ENCODE measurements at places on chromosomes 13 and 19. TPM values are rescaled to one million over a fixed set of nuclear protein-coding genes. Genes with fewer than 3 reads are reported as not detected.

GRCh38 chr19:3613818-3614661, 7.4 kb upstream of the TBXA2R start:
- H3K27ac ChIP-seq = no peak overlapping the region
- no peak for DNase-seq
- H3K4me3 ChIP-seq = no peak overlapping the region
- peaks cover 39% of the 10 kb centered on the region for H3K36me3 ChIP-seq

- peaks cover 32% of the 10 kb centered on the region for H3K4me1 ChIP-seq
- H3K27ac ChIP-seq = peak overlapping the region; percentile 45
- no peak overlapping the region for H3K4me3 ChIP-seq
- H3K36me3 ChIP-seq = no peaks in the 10 kb centered on the region
- DNase-seq = no peak
- no peaks in the 10 kb centered on the region for H3K27me3 ChIP-seq
Measured at GRCh38 chr19:42497492-42498168, 30.7 kb downstream of the CEACAM1 start.

DNA sequence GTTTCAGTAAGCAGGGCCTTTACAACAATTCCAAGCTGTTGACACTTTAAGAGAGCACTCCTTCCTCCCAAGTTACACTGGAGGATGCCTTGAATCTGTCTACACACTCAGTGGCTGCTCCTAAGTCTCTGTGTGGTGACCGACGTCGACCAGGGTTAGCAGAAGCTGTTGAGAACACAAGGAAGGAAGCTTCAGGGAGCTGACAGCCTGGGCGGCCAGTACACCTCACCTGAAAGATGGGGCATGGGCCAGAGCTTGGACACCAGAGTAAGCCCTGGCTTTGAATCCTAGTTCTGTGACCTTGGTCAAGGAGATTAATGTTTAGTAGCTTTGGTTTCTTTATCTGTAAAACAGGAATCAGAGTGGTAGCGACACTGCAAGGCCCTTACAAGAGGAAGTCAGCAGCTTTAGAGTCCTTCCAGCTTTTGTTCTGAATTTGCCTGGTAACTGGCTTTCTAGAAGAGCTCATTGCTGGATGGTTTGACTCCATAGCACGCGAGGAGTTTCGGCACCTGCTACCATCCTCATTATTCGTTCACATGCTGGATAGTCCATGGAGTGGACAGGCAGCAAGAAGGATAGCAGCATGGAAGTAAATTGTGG, 214.2 kb downstream of the FGF9 start:
- peaks cover 19% of the 10 kb centered on the region for H3K27me3 ChIP-seq
- no peak for DNase-seq
- no peaks in the 10 kb centered on the region for H3K4me1 ChIP-seq
- H3K27ac ChIP-seq = no peak overlapping the region
- no peak overlapping the region for H3K4me3 ChIP-seq

DNA sequence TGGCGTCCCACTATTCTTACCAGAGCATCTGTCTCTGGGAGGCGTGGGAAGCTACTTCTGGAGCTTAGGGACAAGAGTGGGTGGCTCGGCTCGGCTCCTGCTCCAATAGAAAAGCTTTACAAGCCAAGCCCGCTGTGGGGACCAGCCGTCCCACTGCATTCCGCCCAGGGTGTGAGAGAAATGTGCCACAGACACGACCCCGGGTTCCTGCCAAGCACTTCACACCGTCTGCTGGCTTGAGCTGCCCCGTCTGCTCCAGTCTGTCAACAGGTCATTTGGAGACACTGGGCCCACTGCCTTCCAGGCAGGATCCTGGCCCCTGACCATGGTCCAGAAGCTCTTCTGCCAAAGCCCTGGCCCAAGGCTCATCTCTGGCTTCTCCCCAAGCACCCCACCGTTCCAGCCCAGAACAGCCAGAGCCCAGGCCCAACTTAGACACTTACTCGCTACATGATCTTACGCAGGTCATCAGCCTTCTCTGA, 6.5 kb upstream of the FKRP start:
- peak overlapping the region; percentile 82 for H3K27ac ChIP-seq
- H3K4me3 ChIP-seq = no peak overlapping the region
- no peaks in the 10 kb centered on the region for H3K27me3 ChIP-seq
- H3K36me3 ChIP-seq = peaks cover 27% of the 10 kb centered on the region
- H3K4me1 ChIP-seq = peaks cover 87% of the 10 kb centered on the region

DNA sequence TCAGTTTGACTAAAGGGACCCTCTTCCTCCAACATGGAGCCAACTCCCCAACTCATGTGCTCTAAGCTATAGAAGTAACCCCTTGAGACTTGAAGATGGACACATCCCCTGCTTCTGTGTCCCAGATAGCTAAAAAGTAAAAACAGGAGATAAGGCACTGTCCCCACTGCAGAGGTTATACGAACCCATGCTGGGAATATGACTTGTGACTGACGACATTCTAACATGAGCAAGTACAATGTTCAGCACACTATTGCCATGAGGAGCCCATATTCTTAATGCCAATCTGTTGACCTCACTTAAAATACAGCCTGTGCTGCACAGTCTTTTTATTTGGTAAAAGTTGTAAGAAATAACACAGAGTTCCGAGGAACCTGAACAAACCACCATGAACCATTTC, 71.4 kb downstream of the ABCC4 start:
- no peak for DNase-seq
- H3K27ac ChIP-seq = no peak overlapping the region
- H3K4me3 ChIP-seq = no peak overlapping the region
- H3K4me1 ChIP-seq = peaks cover 12% of the 10 kb centered on the region
- no peaks in the 10 kb centered on the region for H3K27me3 ChIP-seq

- DNase-seq = no peak
- no peaks in the 10 kb centered on the region for H3K4me1 ChIP-seq
- H3K27ac ChIP-seq = no peak overlapping the region
- no peaks in the 10 kb centered on the region for H3K27me3 ChIP-seq
- H3K4me3 ChIP-seq = no peak overlapping the region
- no peaks in the 10 kb centered on the region for H3K36me3 ChIP-seq
Measured at GRCh38 chr13:49833402-49833801, 40.9 kb upstream of the KPNA3 start.

- peak; percentile 84 for DNase-seq
- peaks cover 40% of the 10 kb centered on the region for H3K36me3 ChIP-seq
- H3K27me3 ChIP-seq = peaks cover 8% of the 10 kb centered on the region
- peaks cover 17% of the 10 kb centered on the region for H3K4me1 ChIP-seq
Measured at GRCh38 chr19:52453324-52454094, at the start of gene ZNF578. Gene ZNF578 (plus strand): TSS chr19:52453553. CDS start chr19:52501846, 48,293 bp downstream.

DNA sequence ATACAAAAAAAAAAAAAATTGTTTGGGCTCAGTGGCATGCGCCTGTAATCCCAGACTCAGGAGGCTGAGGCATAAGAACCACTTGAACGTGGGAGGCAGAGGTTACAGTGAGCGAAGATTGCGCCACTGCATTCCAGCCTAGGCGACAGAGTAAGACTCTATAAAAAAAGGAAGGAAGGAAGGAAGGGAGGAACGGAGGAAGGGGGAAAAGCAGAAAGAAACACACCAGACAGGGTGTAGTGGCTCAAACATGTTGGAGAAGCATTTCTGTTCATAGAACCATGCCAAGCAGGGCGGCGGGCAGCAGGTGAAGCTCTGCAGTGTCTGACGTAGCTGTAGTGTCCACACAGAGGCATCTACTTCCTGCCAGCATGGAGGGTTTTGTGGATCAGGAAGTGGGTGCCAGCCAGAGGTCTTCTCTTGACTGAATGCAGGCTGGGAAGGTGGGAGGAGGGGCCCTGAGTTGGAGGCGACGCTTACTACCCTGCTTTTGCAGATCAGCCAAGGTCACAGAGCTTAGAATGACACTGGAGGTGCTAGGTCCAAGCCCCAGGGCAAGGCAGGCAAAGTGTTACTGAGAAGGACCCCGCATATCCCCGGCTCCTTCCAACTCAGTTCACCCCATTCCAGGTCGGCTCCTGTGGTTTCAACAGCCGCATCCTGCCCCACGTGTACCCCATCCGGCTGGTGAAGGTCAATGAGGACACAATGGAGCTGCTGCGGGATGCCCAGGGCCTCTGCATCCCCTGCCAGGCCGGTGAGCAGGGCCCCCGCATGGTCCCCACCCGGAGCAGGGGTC, 11.6 kb upstream of the PGLS start:
- peak overlapping the region; percentile 69 for H3K27ac ChIP-seq
- DNase-seq = no peak

DNA sequence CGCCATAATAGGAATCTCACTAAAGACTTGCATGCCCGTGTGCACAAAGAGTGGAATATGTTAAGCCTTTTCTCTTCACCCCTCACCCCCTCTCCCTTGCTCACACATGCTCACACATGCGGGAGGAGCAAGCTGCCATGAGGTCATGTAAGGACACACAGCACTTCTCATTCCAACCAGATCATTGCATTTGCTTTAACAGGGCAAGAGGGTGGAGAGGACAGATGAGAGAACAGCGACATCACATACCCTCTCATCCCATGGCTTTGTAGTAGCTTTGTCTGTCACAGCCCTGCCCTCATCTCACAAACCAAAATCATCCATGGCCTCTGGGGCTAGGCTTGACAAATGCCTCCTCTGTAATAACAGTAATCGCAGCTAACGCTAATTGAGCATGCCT, 145.6 kb upstream of the FRY start:
- no peak for DNase-seq
- peaks cover 83% of the 10 kb centered on the region for H3K4me1 ChIP-seq
- H3K36me3 ChIP-seq = no peaks in the 10 kb centered on the region
- peak overlapping the region; percentile 37 for H3K4me3 ChIP-seq

DNA sequence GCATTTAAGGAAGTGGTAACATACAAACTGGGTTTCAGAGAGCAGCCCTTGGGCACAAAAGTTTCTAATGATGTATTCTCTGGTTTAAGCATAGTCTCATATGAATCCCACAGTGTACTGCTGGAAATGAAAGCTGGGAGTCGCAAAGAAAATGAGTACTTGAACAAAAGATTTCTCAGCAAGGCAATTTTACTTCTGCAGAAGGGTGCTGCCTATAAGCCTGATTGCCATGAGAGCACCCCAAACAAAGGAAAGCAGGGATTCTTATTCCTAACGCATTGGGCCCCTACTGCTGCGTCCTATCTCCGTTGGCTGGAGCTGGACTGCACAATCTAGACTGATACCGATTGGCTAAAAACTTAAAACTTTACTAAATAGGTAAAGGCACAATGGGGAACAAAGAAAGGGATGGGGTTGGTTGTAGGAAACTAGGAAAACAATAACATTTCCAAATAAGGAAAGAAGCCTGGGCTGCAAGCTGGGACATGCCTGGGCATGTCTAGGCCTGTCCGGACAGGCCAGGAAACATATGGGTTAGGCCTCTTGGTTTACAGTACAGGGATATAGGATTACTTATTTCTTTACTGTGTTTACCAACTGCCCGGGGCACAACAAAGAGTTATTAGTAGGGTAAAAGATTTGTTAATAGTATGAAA, 27.4 kb upstream of the VN1R4 start:
- no peaks in the 10 kb centered on the region for H3K36me3 ChIP-seq
- no peak for DNase-seq
- peaks cover 7% of the 10 kb centered on the region for H3K27me3 ChIP-seq
- H3K27ac ChIP-seq = no peak overlapping the region
- no peak overlapping the region for H3K4me3 ChIP-seq

DNA sequence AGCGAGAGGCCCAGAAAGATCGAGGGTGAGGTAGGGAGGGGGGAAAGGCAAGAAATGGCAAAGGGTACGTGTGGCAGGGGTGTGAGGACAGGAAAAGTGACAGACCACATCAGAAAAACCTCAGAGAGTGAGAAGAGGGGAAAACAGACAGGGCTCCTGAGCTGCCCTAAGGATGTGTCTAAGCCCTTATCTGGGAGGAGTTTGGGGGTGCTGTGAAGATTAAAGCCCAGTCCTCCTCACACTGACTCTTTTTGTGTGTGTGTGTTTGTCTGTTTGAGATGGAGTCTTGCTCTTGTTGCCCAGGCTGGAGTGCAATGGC, 703 bp upstream of the PTH2 start:
- H3K4me1 ChIP-seq = peaks cover 53% of the 10 kb centered on the region
- peaks cover 100% of the 10 kb centered on the region for H3K27me3 ChIP-seq
- H3K36me3 ChIP-seq = no peaks in the 10 kb centered on the region
- H3K4me3 ChIP-seq = no peak overlapping the region

- DNase-seq = no peak
- H3K4me1 ChIP-seq = no peaks in the 10 kb centered on the region
- no peak overlapping the region for H3K27ac ChIP-seq
- no peak overlapping the region for H3K4me3 ChIP-seq
- no peaks in the 10 kb centered on the region for H3K27me3 ChIP-seq
Measured at GRCh38 chr13:64248371-64249065, 2832.9 kb upstream of the PCDH20 start.

DLL3 gene
- total RNA-seq = not detected

KLK15 gene
- not detected for total RNA-seq

RASGRP4 gene
- total RNA-seq = 1.5 TPM

ZNF534 gene
- 0.44 TPM for total RNA-seq

PLIN5 gene
- 73.5 TPM for total RNA-seq

MAP2K2 gene
- 129 TPM for total RNA-seq

ZNF846 gene
- 6.9 TPM for total RNA-seq
